ENCODE measurements at places on chromosomes 6 and 20. TPM values are rescaled to one million over a fixed set of nuclear protein-coding genes. Genes with fewer than 3 reads are reported as not detected.

Gene PLCB4
- total RNA-seq = 20.6 TPM

Gene B3GAT2
- total RNA-seq = 0.71 TPM

Gene MYLK2
- not detected for total RNA-seq

Gene ZSCAN16
- total RNA-seq = 8.4 TPM

Gene FLRT3
- 24.0 TPM for total RNA-seq

Gene RHAG
- total RNA-seq = not detected

Gene CLPSL2
- total RNA-seq = not detected

Gene C6orf132
- 1.8 TPM for total RNA-seq

Gene PACSIN1
- total RNA-seq = 0.41 TPM

Gene SEMG1
- total RNA-seq = not detected

Gene GTSF1L
- not detected for total RNA-seq

Gene AIF1
- not detected for total RNA-seq

Gene CCDC170
- 0.06 TPM for total RNA-seq

Gene TMEM170B
- 19.7 TPM for total RNA-seq

Gene BCAS1
- total RNA-seq = not detected

Gene ZC2HC1B
- not detected for total RNA-seq

Gene SLC52A3
- total RNA-seq = not detected

Gene ZBP1
- not detected for total RNA-seq

Gene MYT1
- 1.2 TPM for total RNA-seq

Gene CENPB
- 5.0 TPM for total RNA-seq

Gene MOG
- total RNA-seq = not detected

Gene SALL4
- 274 TPM for total RNA-seq

Gene SLC17A2
- total RNA-seq = not detected
